ENCODE measurements at places on chromosomes 2 and 18.

DNA sequence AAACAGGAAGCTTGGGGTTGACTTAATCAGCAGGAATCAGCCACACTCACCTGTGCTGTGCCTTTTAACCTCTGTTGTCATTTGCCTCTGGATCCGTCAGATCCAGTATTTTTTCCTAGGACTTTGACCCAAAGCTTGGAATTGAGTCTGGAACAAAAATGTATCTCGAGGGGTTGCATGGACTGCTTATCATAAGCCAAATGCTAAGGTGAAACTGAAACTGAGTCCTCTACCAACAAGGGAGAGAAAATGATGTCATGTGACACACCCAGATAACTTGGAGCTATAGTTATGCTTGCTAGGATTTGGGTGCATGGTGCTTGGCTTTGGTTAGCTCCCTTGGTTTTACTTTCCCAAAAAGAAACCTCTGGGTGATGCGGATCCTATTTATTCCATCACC lies 2158.6 kb upstream of the PIK3C3 start:
- peak; percentile 49 for DNase-seq

DNA sequence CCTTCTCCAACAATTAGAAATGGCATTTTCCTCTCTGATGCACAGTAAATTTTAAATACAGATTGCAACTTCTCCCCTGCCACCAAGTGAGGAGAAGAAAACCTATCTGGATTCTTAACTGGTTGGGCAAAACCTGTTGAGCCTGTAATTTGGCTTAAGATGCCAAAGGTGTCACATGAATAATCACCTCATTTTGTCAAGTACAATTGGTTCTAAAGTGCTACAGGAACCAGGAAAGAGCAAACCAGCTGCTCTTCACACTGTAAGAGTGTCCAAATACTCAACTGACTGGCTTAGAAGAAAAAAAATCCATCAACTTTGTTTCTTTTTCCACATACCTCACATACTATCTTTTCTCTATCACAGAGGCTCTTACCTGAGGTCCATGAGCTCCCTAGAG lies 35.4 kb downstream of the NPC1 start:
- no peak for DNase-seq

GRCh38 chr2:17476830-17477229 lies 41.4 kb downstream of the RAD51AP2 start:
- DNase-seq, result no peak

- DNase-seq, result peak; percentile 79
Measured at GRCh38 chr2:65300761-65301711, 73.4 kb downstream of the ACTR2 start.
